ENCODE measurements at places on chromosomes 5 and 9. TPM values are rescaled to one million over a fixed set of nuclear protein-coding genes. Genes with fewer than 3 reads are reported as not detected.

DNA sequence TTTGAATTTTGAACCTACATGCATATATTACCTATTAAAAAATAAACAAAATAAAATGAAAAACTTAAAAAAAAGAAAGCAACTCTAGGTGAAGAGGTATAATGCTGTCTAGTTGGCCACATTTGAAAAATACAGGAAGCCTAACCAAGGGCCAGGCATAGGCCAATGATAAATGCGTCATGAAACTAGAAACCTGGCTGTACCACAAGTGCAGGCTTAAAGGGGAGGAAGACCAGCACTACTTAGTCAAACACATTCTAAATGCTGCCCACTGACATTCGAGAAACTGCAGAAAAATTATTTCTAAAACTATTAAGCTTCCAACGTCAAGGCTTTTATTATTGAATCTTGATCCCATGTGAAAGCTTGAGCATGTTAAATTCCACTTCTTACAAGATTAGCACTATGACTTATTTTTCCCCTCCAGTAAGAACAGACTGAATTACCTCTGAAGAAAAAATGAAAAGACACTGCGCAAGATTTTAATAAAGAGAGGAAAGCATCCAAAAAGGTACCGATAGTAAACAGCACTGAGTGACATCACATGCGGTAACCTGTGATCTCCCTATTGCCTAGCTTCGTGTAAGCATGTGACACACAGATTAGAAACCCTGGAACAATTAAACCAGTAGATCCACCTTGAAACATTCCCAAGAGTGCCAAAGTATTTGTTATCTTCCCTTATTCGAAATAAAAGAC lies 16.2 kb downstream of the CDC14B start:
- DNase-seq, result no peak
- H3K27ac ChIP-seq, result no peak overlapping the region
- H3K27me3 ChIP-seq, result no peaks in the 10 kb centered on the region
- H3K36me3 ChIP-seq, result no peaks in the 10 kb centered on the region
- no peaks in the 10 kb centered on the region for H3K4me1 ChIP-seq

Gene IFNK
- not detected for total RNA-seq

Gene CORO2A
- total RNA-seq, result 26.1 TPM

Gene SAXO1
- 0.15 TPM for total RNA-seq

GRCh38 chr9:69193685-69194032 lies 19.6 kb downstream of the TJP2 start:
- no peak overlapping the region for H3K4me3 ChIP-seq
- peaks cover 51% of the 10 kb centered on the region for H3K4me1 ChIP-seq
- no peaks in the 10 kb centered on the region for H3K36me3 ChIP-seq
- H3K27ac ChIP-seq, result no peak overlapping the region
- no peak for DNase-seq
- H3K27me3 ChIP-seq, result no peaks in the 10 kb centered on the region

Gene CDHR2
- total RNA-seq, result 0.62 TPM

Data from lower lobe of right lung (tissue), 2 donors.